ENCODE measurements at places on chromosomes 7 and 10. TPM values are rescaled to one million over a fixed set of nuclear protein-coding genes. Genes with fewer than 3 reads are reported as not detected.

The RAMP3 gene
- total RNA-seq, result 17.6 TPM

The TBXAS1 gene
- 19.8 TPM for total RNA-seq

The GHRHR gene
- total RNA-seq, result not detected

The ENO4 gene
- not detected for total RNA-seq

The TEX47 gene
- total RNA-seq, result not detected

The RPEL1 gene
- not detected for total RNA-seq

The COL1A2 gene
- 3,975 TPM for total RNA-seq

Data from stomach (tissue), 19 donors.